ENCODE measurements at places on chromosomes 11 and 22.

- peak; percentile 90 for DNase-seq
Observed at GRCh38 chr11:19576054-19576453, 136.6 kb upstream of the NAV2 start.

- no peak for DNase-seq
Observed at GRCh38 chr11:19168090-19168489, 33.7 kb downstream of the CSRP3 start.

DNA sequence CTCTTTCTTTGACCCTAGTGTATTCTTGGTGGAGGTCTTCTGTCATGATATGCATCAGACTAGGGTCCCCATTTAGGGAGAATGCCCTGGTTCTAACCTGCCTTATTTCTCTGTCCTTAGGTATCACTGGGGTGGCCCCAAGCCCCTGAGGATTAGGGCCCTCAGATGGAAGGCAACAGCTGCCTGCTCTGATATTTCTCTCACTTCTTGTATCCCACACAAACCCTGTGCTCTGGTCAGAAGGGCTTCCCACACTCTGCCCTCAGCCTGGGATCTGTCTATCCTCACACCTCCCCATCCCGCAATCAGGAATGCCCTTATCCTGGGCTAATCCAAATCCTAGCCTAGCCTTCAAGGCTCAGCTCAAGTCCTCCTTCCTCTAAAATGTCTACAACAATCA, 75.5 kb downstream of the KCNC1 start:
- no peak for DNase-seq

- no peak for DNase-seq
Observed at GRCh38 chr11:16505481-16505880, 149.1 kb upstream of the SOX6 start.

DNA sequence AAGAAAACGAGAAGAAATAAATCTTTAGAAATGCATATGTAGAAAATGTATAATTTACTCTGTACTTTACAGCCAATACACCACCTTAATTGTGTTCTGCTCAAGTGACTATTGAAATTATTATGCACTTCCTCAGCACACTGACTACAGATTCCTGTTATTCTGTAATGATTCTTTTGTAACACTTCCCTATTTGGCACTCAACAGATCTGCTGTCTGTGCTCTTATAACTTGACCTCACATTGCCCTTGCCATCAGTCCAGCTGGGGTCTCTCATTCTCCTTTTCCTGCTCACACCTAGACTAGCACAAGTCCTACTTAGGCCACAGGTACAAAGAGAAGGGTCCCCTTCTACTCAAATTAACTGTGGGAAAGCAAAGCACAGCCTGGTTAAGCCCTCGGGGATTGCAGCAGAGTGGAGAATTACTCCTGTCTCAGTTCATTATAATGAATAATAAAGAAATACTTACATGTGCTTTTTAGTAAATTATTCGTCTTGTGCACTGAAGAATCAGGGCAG, 860.4 kb downstream of the OPCML start:
- DNase-seq: no peak

DNA sequence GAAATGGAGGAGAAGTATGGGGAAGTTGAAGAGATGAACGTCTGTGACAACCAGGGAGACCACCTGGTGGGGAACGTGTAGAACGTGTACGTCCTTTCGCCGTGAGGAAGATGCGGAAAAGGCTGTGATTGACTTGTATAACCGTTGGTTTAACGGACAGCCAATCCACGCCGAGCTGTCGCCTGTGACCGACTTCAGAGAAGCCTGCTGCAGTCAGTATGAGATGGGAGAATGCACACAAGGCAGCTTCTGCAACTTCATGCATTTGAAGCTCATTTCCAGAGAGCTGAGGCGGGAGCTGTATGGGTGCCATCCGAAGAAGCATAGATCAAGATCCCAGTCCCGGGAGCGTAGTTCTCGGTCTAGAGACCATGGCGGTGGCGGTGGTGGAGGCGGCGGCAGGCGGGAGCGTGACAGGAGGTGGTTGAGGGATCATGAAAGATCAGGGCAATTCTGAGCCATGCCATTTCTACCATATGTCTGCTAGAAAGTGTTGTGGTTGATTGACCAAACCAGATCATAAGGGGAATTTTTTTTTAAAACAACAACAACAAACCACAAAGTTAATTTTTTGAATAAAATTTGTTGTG, 36.8 kb upstream of the PHOX2A start:
- no peak for DNase-seq

GRCh38 chr11:87840786-87841185, 334.5 kb downstream of the RAB38 start:
- DNase-seq: no peak

- DNase-seq: no peak
Observed at GRCh38 chr11:80595011-80595410, 1154.2 kb upstream of the TENM4 start.

GRCh38 chr22:27873472-27873871, 45.6 kb downstream of the PITPNB start:
- peak; percentile 22 for DNase-seq

DNA sequence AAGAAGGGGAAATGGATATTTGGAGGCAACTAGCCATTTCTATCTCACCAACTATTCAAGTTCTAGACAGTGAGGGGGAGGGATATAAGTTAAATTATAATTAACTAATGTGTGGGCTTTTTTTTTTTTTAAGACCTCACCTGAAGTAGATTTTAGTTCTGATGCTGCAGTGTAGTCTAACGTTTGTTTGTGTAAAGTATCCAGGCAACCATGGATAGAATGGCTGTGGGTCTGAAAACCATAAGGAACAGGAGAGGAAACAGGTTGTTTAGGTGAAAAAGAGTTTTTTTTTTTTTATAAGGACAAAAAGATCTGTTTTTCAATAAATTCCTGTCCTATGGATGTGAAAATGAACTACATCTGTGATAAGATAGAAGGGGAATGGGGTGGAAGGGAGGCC, 262.4 kb upstream of the PLET1 start:
- no peak for DNase-seq

DNA sequence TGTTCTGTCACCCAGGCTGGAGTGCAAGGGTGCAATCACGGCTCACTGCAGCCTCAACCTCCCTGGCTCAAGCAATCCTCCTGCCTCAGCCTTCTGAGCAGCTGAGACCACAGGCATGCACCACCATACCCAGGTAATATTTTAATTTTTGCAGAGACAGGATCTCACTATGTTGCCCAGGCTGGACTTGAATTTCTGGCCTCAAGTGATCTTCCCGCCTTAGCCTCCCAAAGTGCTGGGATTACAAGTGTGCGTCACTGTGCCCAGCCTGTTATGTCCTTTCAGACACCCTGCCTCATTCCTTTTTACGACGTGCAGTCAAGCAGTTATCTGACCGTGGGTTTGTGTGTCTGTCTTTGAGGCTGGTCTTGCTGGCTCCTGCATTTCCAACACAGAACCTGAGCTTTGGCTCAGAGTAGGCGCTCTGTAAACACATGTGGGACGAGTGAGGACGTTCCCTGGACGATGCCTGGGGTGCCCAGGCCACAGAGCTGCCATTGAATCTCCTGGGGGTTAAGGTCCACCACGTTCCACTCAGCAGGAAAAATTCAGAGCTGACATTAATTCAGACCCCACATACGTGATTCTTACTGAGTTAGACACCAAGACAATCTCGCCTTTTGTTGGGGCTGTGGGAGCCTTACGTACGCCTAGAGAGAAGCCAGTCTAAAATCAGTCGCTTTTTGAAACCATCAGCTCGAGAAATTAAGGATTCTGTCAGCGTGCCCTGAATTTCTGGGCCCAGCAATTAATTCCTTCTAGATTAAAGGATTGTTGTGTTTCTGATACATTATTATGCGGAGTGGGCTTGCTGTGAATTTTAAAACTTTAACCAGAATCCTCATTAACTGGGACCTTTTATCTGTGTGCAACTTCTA, 21.5 kb upstream of the EMID1 start:
- DNase-seq: no peak

- DNase-seq: peak; percentile 5
Observed at GRCh38 chr11:101617735-101618332, 34.0 kb upstream of the TRPC6 start.

DNA sequence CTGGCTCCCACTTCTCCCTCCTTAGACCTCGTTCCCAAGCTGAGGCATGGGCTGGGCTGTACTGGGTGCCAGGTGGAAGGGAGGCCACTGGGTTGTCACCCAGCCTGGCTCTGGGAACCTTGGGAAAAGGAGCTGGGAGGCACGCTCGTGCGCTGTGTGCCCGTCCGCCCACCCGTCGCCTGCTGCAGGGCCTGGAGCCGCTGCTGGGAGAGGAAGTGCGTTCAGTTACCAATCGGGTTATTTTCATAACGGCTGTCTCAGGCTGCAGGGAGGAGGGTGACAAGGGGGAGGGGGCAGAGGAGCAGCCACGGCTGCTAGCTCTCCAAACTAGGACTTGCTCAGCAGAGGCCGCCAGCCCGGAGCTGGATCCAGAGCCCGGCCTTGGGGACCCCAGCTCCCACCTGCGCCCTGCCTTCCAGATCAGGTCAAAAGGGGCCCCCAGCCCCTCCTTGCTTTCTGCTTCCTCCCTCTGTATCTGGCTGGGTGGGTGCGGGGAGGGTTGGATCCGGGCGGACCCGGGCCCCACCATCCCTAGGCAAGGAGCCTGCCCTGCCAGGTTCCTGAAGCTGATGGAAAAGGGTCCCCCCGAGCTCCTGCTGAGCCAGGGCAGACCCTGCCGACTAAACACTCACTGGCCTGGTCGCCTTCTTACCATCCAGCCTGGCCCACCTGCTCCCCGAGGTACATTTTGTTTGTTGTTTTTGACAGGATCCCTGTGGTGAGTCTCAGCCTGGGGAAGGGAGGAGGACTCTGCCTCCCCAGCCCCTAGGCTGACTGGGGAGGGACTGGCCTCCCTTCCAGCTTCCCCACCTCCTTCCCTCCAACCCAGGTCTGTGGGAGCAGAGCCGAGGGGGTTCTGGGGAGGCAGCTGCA, 14.3 kb downstream of the DGKZ start:
- DNase-seq: peak; percentile 69

GRCh38 chr22:22823131-22823810, 64.3 kb upstream of the IGLL5 start:
- no peak for DNase-seq

- DNase-seq: no peak
Observed at GRCh38 chr11:35962369-35963138, 18.7 kb downstream of the LDLRAD3 start.

DNA sequence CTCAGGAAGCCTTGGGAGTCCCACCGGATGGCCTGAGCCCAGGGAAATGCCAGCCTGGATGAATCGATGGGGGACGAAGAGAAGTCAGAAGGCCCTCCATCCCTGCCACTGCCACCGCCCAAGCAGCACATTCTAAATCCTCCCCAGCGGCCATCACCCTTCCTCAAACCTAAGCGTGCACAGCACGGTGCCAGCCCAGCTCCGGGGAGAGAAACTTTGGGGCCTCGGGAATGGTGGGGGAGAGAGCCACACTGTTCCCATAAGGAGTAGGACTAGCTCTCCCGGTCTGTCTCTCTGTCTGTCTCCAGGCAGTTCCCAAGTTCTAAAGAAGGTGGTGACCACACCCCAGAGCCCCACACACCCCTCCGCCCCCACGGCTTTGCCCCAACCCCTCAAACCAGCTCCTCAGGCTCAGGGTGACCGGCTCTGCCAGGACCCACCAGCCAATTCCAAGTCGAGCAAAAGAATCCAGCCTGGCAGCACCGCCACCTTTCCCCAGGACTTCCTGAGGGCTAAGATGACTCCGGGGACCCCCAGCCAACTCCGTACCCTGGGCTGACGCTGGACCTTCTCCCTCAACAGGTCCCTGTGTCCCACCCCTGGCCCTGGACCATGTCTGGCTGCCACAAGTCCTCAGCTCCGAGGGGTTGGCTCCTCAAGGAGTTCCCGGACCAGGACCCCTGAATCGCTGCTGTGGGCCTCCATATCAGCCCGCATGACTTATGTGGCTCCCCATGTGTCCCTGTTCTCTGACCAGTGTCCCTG, 2.7 kb downstream of the AHNAK start:
- no peak for DNase-seq

DNA sequence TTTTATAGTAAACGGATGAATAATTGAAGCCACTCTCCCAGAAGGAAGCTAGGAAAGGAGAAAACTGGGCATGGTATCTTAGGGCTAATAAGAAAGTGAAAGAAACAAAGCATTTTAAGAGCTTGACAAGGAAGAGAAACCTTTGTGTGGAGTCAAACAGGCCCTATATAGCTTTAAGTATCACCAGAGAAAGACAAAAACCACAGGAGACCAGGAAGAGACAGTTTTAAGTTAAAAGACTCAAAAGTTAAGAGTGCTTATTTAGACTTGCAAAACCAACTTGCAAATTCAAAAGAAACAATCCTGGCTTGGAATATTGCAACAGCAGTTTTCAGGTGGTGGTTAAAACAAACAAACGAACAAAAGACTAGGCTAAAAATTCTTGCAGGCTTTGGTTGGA, 3.4 kb downstream of the PAK1 start:
- no peak for DNase-seq

DNA sequence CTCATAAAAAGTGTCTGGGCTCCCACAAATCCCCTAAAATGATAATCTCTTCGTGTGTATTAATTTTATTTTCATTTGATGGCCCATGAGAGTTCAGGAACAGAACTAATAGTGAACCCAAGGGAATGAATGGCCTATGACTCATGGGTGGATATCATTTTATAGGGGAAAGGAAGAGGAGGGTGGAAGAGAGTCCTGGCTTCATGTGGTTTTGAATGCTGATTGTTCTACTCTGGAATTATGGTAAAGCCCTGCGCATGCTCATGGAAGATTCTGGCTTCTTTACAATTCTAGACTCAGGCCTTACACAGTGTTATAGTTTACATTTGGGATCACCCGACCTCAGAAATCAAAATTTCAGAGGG, 35.2 kb downstream of the MAML2 start:
- no peak for DNase-seq

GRCh38 chr11:110991661-110992355, 253.7 kb upstream of the POU2AF2 start:
- DNase-seq: peak; percentile 17
